ENCODE measurements at places on chromosomes 7 and 10.

GRCh38 chr10:49751216-49751615 is 10.9 kb downstream of the OGDHL start:
- H3K27me3 ChIP-seq = peaks cover 49% of the 10 kb centered on the region
- H3K27ac ChIP-seq = no peak overlapping the region
- H3K36me3 ChIP-seq = no peaks in the 10 kb centered on the region
- no peak overlapping the region for H3K4me3 ChIP-seq
- peaks cover 4% of the 10 kb centered on the region for H3K4me1 ChIP-seq
- no peak for DNase-seq

- H3K27me3 ChIP-seq = peaks cover 54% of the 10 kb centered on the region
- H3K27ac ChIP-seq = no peak overlapping the region
- no peaks in the 10 kb centered on the region for H3K4me1 ChIP-seq
- H3K4me3 ChIP-seq = no peak overlapping the region
Observed at GRCh38 chr10:21509341-21510240, 15.9 kb downstream of the SKIDA1 start.

DNA sequence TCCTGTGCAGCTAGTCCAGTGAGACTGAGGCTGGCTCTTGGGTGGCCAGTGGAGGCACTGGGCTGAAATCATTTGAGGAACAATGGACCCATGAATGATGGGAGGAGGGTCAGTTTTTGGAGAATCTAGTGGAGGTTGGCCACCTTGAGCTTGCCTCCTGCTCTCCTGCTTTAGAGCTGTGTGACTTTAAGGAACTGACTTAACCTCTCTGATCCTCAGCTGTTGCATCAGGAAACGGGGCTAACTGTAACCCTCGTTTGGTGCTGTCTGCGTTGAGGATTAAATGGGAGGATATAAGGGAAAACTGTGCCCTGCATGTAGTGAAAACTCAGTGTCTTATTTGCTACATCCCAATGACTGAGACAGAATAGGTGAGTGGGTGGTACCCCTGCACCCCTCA is 115.4 kb upstream of the PPIF start:
- H3K36me3 ChIP-seq = peaks cover 2% of the 10 kb centered on the region
- peaks cover 17% of the 10 kb centered on the region for H3K4me1 ChIP-seq
- no peaks in the 10 kb centered on the region for H3K27me3 ChIP-seq
- peak overlapping the region; percentile 21 for H3K27ac ChIP-seq
- no peak for DNase-seq
- H3K4me3 ChIP-seq = no peak overlapping the region

DNA sequence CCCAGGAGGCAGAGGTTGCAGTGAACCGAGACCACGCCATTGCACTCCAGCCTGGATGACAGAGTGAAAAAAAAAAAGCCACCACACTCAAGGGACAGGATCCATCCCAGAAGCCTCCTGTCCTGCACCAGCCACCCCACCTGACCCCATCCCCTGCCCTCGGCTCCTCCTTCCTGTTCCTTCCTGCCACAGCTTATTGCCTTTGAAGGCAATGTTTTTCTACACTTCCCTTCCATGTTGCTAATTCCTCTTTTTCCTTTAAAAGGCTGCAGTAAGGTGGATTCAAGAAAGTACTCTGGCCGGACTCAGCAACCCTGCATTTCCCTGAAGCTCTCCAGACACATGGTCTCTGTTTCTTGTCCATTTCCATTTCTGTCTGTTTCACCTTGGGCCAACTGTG is 80.9 kb downstream of the FAM171A1 start:
- no peak overlapping the region for H3K4me3 ChIP-seq
- peaks cover 4% of the 10 kb centered on the region for H3K4me1 ChIP-seq
- no peak overlapping the region for H3K27ac ChIP-seq
- no peak for DNase-seq
- no peaks in the 10 kb centered on the region for H3K27me3 ChIP-seq

DNA sequence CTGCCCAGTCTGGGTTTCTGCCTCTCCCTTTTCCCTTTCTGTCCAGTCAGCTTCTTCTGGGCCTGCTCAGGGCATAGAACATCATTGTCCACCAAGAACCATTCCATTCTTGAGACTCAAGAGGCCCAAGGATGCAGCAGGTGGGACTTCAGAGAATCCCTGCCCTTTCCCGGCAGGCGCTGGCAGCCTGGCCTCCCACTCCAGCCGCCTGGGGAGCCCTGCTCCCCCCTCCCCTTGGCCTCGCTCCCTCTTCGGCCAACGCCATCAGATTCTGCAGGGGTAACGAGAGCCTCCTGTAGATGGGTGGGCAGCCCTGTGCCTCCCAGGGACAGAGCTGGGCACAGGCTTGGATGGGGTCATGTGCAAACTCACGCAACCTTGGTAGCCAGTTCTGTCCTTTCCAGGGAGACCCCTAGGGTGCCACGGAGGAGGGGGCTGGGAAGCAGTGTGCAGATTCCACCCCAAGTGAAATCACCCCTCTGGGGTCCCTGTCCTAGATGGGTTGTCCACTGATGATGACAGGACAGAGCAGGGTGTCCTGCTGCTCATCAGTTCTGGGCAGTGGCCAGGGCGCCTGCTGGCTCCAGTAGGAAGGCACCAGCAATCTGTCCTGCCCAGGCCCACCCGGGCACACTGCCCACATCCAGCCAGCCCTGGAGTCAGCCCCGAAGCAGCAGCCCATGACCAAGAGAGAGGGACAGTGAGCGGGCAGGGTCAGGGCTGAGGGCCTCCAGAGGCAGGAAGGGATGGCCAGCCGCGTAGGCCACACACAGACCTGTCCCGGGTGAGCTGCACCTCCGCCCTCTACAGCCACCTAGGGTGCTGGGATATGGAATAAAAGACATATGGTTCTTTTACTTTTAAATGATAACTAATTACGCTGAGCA is 47.7 kb downstream of the RASGEF1A start:
- H3K4me3 ChIP-seq = no peak overlapping the region
- no peak for DNase-seq
- H3K4me1 ChIP-seq = peaks cover 2% of the 10 kb centered on the region
- H3K36me3 ChIP-seq = no peaks in the 10 kb centered on the region
- H3K27ac ChIP-seq = no peak overlapping the region

- peak overlapping the region; percentile 86 for H3K27ac ChIP-seq
- DNase-seq = no peak
- peaks cover 27% of the 10 kb centered on the region for H3K4me1 ChIP-seq
- peaks cover 2% of the 10 kb centered on the region for H3K36me3 ChIP-seq
Observed at GRCh38 chr7:157506268-157506667, 169.5 kb downstream of the DNAJB6 start.

- no peak for DNase-seq
- H3K27me3 ChIP-seq = peaks cover 47% of the 10 kb centered on the region
- H3K27ac ChIP-seq = no peak overlapping the region
- no peak overlapping the region for H3K4me3 ChIP-seq
- H3K4me1 ChIP-seq = peaks cover 3% of the 10 kb centered on the region
- no peaks in the 10 kb centered on the region for H3K36me3 ChIP-seq
Observed at GRCh38 chr7:132347123-132347522, 229.1 kb downstream of the PLXNA4 start.

DNA sequence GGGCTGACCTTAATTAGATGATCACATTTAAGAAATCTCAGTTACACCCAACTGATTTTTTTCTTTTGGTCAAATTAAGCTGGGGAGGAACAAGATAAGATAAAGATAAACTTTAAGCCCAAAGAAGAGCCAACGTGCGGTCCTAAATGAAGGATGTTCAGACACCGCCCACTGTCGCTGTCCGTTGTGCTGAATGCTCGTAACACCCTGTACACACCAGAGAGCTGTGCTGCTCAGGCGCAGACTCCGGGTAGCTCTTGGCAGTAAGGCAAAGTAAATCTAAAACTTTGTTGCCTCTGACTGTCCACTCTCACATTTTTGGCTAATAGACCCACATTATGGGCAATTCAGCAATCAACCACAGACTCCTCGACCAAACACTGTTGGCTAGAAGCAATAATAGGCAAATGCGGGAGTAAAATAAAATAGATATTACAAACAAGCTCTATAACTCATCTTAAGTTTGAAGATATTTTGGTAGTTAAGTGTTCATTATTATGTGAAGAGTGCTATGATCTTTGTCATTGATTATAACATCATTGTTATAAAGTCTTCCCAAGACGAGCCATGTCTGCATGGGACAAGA is 57.1 kb downstream of the PLPP4 start:
- no peaks in the 10 kb centered on the region for H3K4me1 ChIP-seq
- no peaks in the 10 kb centered on the region for H3K27me3 ChIP-seq
- no peaks in the 10 kb centered on the region for H3K36me3 ChIP-seq

DNA sequence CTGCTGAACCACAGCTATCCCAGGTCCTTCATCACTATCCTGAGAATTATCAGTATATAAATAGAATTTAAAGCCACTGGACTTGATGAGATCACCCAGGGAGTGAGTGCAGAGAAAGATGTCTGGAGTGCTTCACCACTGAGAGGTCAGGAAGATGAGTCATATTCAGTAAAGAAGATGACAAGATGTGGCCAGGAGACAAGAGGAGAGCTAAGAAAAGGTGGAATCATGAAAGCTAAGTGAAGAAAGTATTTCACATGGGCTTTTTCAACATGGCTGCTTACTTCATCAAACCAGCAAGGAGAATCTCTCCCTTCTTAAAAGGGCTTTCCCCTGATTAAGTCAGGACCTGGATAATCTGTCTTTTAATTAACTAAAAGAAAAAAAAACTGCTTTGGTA is 9.1 kb upstream of the PRKAR2B start:
- DNase-seq = no peak
- H3K4me3 ChIP-seq = no peak overlapping the region
- no peak overlapping the region for H3K27ac ChIP-seq
- H3K27me3 ChIP-seq = peaks cover 12% of the 10 kb centered on the region

All from T-helper 17 cell (primary cell).